HuH-7 (cell line): ENCODE measurements at places on chromosomes 6 and 20.

DNA sequence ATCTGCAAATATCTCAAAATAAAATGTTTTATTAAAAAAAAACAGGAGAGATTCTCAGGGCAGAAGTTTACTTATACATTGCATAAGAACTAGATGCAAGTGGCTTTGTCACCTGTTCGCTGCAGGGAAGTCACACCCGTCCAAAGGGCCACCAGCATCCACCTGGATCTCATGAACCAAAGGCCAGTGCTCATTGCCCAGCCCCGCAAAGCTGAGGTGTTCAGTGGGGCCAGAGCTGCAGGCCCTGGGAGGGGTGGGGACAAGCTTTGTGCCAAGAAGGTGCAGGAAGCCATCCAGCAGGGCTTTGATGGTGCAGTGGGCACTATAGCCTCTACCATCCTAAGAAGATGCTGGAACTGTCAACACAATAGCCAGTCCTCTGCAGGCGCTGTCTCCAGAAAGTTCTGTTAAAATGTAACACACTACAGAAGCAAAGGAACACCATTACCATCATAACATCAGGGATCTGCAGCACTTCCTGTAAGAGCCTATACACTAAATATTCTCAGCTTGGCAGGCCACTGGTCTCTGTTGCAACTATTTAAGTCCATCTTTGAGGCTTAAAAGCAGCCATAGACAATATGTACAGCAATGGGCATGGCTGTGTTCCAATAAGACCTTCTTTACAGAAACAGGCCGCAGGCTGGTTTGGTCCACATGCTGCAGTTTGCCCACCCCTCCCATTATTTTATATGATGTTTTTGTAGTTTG, 15.7 kb upstream of the CD93 start:
- no peak for DNase-seq

DNA sequence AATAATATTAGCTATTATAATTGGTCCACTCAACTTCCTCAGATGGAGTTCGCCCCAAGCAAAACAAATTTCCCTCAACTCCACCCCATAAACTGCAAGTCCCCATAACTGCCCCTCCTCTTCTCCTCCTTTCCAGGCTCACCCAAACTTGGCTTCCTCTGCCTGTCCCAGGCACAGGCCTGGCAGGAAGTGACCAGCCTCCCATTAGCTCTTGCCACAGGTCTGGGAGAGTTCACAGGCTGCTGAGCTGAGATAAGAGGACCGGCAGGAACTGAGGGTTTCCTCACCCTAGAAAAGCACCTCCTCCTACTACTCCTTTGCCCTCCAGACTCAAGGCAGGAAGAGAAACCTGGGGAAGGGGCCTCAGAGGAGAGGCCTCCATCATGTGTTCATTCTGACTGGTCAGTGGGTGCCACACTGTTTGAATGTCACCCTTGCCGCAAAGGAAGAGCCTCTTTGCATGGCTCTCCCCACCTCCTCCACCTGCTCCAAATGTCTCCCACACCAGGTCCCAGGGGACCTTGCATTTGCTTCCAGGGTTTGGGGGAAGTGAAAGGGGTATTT, 24.5 kb upstream of the SMIM29 start:
- no peak for DNase-seq

DNA sequence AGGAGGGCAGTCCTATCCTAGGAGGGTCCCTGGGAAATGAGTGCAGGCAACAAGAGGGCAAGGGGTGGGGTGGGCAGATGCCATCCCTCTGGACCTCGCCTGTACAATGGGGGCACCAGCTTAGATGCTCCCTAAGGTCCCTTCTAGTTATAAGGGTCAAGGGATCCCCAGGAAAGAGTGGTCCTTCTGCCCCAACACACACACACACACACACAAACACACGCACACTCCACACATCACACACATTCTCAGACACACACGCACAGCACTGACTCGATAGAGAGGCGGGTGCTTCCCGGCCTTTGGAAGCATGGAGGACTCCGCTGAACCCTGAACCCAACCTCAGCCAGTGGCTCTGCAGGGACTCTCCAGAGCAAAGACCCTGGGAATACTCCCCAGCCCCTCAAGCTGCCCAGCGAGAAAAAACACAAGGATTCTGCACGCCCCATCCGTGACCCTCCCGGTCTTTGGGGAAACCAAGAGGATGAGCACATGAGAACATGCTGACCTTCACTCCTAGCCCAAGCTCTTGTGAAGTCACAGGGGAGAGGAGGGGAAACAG, 64.6 kb downstream of the MDGA1 start:
- DNase-seq, result no peak

DNA sequence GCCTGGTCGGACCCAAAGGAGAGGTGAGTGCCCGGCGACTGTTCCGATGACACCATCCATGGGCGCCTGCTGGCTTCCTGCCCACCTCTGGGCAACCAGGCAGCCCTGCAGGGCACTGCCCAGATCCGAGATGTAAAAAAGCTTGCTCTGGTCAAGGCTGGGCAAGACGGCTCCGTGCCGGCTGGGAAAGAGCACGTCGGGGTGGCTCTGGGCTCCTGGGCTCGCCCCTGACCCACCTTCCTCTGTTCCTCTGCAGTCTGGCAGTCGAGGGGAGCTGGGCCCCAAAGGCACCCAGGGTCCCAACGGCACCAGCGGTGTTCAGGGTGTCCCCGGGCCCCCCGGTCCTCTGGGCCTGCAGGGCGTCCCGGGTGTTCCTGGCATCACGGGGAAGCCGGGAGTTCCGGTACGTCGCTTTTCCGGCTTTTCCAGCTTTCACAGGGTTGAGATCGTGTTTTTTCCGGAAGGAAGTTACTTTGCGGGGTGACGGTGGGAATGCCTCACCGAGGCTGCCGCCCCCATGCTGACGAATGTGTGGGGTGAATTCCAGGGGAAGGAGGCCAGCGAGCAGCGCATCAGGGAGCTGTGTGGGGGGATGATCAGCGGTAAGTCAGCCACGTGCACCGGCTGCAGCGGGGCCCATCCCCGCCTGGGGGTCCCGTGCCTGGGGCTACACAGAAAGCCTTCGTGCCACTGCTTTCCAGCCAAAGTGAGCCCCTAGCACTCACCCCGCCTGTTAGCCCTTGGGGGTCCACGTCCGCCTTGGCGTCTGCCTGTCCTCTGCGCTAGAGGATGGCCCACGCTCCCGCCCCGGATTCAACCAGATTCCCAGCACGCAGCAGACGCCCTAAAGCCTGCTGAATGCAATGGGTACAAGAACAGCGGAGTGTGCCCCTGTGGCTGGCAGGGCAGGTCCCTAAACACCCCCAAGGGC, 19.3 kb downstream of the COL9A3 start:
- no peak for DNase-seq

- no peak for DNase-seq
Observed at GRCh38 chr20:51873652-51874051, 71.3 kb upstream of the SALL4 start.

DNA sequence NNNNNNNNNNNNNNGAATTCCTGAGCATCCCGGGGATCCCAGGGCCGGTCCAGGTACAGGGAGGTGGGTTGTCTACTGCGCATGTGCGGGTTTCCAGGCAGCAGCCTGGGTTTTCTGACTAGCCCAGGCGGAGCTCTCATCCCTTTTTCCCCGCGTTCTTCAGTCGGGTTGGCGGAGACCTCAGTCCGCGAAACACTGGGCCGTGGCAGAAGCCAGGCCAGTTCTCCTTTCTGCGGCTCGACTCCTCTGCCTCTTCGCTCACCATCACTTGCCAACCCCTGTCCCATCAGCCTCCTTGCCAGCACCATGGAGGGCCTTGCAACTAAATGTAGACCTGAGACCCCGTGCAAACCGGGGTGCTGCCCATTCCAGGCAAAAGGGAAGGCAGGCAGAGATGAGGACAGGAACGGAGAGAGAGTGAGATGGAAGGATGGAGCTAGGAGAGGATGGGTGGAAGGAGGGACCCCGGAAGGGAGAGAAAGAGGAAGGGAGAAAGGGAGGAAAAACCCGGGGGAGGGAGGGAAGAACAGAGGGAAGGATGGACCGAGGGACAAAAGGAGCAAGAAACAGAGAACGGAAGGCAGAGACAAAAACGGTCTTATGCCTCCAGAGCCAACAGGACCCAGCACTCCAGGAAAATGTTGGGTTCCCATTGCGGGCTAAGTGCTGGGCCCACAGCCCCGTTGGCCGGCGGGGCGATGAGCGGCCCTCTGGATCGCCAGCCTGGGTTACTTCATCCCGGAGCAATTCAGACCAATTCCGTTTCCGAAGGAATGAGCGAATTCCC, 445.4 kb upstream of the DEFB115 start:
- DNase-seq, result peak; percentile 65

GRCh38 chr6:27791182-27791943, 120.8 kb downstream of the OR2B2 start:
- peak; percentile 39 for DNase-seq

- no peak for DNase-seq
Observed at GRCh38 chr6:137497721-137498463, 3.7 kb upstream of the OLIG3 start.

GRCh38 chr6:75528423-75528822, 34.8 kb upstream of the FILIP1 start:
- DNase-seq, result no peak

DNA sequence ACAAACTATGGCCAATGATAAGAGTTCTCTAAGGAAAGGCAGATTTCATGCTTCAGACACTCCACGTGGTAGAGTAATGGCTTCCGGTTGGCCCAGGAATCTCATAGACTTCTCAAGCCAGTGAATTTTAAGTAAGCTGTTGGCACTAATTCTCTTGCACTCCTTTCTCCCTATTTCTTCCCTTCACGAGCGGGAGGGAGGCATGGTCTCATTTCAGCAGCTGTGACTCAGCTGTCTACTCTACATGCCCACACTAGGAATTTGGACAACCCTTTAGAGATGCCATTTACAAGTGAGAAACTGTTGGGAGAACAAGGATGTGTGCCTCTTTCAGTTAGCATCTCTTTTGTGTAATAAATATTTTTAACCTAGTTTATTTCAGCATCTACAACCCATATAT, 107.7 kb downstream of the PTPRK start:
- DNase-seq, result no peak

DNA sequence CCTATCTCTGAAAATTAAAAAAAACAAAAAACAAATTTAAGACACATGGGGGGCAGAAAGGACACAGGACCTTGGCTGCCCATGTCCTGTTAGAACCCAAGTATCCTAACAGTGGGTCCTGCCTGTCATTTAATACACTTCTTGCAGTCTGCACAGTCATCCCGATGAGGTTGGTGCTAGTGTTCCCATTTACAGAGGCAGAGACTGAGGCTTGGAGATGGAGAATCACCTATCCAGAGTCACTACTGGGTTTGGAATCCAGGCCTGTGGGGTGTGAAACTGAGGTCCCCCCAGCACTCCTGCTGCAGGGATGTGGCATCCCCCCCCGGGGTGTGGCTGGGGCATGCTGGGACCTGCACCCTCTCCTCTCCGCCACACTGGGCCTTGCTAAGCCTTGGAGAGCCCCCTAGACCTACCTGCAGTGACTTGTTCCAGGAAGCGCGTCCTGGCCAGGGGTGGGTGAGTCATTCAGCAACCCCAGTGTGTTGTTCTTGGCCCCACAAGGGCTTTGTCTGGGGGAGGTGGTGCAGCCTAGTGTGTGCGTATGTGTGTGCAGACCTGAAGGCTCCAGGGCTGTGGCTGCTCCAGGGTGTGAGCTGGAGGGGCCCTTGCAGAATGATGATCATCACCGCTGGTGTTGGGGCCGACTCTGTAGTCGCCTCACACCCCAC, 49.7 kb downstream of the BCAS4 start:
- no peak for DNase-seq

DNA sequence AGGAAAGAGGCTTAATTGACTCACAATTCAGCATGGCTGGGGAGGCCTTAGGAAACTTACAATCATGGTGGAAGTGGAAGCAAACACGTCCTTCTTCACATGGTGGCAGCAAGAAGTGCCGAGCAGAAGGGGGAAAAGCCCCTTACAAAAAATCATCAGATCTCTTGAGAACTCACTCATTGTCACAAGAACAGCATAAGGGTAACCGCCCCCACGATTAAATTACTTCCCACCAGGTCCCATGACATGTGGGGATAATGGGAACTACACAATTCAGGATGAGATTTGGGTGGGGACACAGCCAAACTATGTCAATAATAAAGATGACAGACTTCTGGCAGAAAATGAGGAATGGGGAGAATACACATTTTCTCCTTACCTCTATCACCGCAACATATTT, 20.5 kb upstream of the OCSTAMP start:
- DNase-seq, result no peak

DNA sequence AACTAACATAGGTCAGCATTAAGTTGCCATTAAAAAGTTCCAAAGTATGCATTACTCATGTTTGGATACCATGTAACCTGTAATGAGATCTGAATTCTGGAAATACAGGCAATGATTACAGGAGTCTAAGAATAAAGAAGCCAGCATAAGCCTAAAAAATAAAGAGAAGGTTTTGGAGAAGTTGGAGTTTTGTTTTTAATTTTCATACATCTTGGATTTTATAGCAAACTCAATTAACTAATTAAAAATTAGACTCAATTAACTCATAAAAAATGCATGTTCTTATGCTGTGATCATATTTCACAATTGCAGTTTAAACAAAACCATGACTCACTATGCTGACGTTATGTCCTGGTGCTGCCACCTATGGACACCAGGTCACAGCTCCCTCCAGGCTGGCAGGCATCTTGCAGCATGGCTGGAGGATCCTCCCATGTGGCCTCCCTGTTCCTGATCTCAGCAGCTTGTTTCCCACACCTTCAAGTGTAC, 648.8 kb upstream of the AGPAT4 start:
- DNase-seq, result peak; percentile 51

GRCh38 chr20:51074062-51074461, 51.2 kb upstream of the KCNG1 start:
- no peak for DNase-seq

DNA sequence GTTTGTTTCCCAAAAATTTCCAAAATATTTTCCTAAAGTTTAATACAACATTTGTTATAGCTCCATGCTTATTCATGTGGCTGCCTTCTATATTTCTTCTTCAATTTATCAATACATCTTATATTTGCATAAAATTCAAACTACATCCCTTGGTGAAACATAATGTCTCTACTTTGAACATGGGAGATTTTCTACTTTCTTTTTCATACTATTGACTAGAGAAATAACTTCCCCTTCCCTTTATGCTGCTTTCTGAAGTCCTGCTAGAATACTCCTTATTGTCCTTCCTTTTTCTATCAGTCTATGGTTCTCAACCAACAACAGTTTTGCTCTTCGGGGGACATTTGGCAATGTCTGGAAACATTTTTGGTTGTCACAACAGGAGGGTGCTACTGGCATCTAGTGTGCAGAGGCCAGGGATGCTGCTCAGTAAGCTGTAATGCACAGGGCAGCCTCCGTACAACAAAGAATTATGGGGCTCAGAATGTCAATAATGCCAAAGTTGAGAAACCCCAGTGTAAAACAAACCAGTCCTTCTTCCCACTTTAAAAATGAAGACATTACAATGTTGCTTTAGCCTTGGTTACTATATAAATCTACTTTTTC, 29.9 kb downstream of the MKKS start:
- DNase-seq, result no peak

GRCh38 chr20:25576783-25577530, 8.4 kb downstream of the NINL start:
- DNase-seq, result no peak

GRCh38 chr6:167547751-167548150, 222.9 kb downstream of the TTLL2 start:
- no peak for DNase-seq
